HEK293T (cell line): ENCODE measurements at places on chromosomes 7 and 10.

DNA sequence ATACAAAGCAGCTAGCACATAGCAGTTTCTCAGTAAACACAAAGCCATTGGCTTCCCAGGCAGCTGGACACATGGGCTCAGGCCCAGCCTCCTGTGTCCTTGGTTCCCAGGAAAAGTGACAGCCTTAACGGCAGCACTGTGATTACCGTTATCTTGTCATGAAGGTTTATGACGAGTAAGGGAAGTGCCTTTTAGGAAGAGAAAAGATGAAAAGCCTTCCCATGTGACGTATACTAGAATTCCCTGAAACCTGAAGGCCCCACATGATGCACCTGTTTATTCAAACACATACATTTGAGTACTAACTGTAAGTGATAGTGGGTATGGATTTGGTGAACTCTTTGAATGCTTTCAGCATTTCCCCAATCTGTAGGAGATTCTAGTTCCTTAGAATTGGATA is 244.2 kb downstream of the DPP6 start:
- no peak for DNase-seq

- no peak for DNase-seq
Observed at GRCh38 chr10:127145173-127145572, 51.2 kb downstream of the INSYN2A start.

DNA sequence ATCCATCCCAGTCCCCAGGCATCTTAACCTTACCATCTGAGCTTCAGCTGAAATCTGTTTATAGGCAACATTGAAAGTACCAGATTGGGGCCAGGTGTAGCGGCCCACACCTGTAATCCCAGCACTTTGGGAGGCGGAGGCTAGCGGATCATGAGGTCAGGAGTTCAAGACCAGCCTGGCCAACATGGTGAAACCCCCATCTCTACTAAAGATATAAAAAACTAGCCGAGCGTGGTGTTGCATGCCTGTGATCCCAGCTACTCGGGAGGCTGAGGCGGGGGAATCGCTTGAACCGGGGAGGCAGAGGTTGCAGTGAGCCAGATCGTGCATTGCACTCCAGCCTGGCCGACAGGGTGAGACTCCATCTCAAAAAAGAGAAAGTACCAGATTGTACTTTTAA is 39.0 kb downstream of the CRCP start:
- no peak for DNase-seq

GRCh38 chr7:89500084-89500483 is 654.2 kb upstream of the STEAP1 start:
- DNase-seq, result no peak

DNA sequence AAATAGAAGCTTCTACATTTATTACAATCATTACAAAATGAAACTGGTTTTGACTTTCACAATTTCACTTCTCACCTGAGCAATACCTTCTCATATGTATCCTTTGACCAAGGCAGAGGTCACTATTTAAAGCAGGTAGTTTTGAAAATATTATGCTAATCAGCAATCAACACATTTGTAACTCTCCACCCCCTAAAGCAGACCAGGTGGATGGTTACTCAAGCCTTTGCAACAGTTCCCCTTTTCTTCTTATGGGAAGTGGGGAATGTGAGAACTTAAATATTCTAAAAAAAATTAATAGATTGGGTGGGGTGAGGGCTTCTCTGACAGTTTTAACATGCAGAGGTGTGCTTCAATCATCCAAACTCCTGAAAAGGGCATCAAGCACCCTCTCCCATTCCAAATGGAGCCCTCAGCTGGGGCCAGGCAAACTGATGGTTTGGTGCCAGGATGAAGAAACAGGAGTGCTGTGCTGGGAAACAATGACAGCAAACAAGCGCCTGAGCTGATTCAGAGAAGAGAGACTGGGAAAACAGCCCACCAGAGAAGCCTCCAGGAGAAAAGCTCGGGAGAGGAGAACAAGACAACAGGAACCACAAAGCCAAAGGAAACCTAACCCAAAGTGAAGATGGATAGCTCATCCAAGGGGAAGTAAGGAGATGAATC is 17.1 kb downstream of the RAPGEF5 start:
- no peak for DNase-seq

GRCh38 chr7:129793506-129794310 is 159.1 kb downstream of the UBE2H start:
- DNase-seq, result no peak
